ENCODE measurements at places on chromosomes 3 and 15.

- DNase-seq: no peak
Measured at GRCh38 chr3:39296197-39297077, 16.6 kb upstream of the CX3CR1 start.

DNA sequence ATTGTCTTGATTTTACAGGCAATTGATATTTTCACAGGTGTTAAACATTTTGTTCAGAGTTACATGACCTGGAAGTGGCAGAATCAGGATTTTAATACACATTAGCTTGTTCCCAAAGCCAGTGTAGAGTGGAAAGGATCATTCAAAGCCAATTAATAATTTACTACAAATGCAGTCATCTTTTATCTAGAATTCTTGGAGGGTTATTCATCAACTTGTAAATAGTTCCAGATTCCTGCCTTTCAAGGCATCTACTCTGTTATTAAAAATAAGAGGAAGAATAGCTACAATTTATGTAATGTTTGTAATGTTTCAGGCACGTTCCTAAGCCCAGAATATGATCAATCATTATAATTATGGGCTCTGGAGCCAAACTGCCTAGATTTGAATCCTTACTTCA is 358.5 kb downstream of the ZNF385D start:
- DNase-seq: no peak

GRCh38 chr3:101842935-101843330 is 6.4 kb upstream of the NFKBIZ start:
- no peak for DNase-seq

DNA sequence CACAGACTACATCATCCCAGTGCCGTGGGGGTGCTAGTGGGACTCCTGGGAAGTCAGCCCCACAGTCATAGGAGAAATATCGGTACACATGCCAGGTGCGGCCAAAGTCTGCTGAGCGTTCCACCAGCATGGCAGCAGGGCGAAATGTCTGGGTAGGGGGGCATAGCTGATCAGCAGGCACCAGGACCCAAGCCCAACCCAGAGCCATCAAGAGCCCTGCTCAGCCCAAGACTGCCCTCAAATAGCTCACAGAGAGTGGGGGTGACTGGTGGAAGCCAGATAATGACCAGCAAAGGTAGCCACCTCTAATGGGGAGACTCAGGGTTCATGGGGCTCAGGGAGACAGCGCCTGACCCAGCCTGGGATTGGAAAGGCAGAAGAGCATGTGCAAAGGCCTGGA is 1.3 kb downstream of the LAMB2 start:
- no peak for DNase-seq

- no peak for DNase-seq
Measured at GRCh38 chr3:129230311-129231019, 18.9 kb upstream of the COPG1 start.

- DNase-seq: no peak
Measured at GRCh38 chr3:11019116-11019819, 26.7 kb downstream of the SLC6A1 start.

GRCh38 chr3:58580826-58581327 is 3.7 kb upstream of the FAM107A start:
- no peak for DNase-seq

DNA sequence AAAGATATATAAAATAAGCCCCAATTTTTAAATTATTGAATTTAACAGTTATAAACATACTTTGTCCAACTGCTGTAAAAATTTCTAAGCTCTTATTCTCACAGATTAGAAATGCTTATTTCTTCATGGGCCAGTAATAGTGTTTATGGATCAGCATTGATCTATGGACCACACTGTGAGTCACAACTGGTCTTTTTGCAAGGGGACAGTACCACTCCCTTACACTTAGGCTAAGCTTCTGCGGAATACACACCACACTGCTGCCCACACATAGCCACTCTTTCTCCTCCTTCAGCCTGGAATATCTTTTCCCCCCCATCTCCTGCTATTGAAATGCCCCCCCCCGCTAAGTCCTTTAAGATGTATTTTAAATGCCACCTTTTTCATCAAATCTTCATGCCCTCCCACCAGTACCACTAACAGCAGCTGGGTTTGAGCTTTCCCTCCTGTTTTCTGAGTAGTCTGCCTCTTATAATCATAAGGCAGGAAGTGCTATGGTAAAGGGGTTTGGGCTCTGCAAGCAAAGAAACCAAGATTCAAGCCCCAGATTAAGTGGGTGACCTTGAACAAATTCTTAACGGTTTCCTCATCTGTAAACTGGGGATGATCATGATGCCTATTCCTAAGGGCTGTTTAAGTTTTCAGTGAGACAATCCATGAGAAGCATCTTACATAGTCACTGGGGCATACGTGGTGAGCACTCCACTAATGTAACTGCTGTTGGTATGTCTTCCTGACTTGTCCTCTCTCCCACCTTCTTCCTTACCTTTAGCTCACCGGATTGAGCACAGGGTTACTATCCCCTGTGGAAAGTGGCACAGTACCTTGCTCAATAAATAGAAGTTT is 69.2 kb downstream of the DCUN1D1 start:
- no peak for DNase-seq

DNA sequence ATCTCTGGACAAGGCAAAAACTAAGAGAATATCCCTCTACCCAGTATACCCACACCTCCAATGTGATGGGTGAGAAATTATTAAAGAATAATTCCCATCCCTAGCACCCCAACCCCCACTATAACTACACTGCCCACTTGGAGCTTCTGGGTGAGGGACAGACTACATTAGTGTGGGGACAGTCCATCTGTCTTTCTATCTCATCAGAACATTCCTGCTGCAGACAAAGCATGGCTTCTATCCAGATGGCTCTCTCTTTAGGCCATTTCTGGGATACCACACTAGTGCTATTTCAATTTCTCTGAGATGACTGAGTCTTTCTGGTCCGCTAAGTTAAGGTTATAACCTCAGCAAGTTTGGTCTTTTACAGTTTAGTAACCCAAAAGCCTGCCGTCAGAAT is 6.6 kb downstream of the CSNK1G1 start:
- no peak for DNase-seq

GRCh38 chr3:152461460-152461859 is 192.7 kb downstream of the MBNL1 start:
- no peak for DNase-seq

GRCh38 chr3:73332558-73332957 is 271.1 kb downstream of the EBLN2 start:
- DNase-seq: no peak

GRCh38 chr3:48409291-48410201 is 20.3 kb downstream of the PLXNB1 start:
- no peak for DNase-seq

DNA sequence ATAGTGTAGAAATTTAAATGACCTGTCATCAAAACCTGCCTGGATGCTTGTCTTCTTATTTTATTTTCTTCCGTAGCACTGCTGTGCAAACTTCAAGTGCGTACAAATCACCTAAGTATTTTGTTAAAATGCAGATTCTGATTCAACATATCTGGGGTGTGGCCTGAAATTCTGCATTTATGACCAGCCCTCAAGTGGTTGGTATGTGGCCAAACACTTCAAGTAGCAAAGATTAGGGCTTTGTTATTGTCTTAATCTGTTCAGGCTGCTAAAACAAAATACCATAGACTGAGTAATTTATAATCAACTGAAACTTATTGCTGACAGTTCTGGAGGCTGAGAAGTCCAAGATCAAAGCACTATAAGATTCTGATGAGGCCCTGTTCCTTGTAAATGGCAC is 97.6 kb upstream of the LRRC3B start:
- no peak for DNase-seq

DNA sequence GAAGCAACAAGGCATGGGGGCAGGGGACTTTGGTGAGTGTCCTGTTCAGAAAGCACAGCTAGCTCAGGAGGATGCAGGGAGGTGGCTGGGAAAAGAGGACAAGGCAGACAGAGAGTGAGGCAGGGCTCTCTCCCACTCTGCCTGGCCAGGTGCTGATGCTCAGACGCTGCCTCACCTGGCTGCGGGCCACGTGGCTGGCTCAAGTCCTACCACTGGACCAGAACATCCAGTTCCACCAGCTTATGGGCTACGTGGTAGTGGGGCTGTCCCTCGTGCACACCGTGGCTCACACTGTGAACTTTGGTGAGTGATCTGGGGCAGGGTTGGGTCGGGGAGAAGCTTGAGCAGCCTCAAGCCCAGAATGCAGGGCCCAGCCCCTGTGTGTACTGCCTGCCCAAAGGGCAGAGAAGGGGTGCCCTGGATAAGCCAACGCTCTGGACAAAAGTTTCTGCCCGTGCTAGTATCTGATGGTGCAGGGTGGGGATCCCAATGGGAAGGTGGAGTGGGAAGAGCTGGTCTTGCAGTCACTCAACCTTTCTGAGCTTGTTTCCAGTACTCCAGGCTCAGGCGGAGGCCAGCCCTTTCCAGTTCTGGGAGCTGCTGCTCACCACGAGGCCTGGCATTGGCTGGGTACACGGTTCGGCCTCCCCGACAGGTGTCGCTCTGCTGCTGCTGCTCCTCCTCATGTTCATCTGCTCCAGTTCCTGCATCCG is 20.9 kb downstream of the NOX5 start:
- DNase-seq: no peak

- no peak for DNase-seq
Measured at GRCh38 chr15:66679061-66679656, 22.9 kb upstream of the SMAD6 start.

DNA sequence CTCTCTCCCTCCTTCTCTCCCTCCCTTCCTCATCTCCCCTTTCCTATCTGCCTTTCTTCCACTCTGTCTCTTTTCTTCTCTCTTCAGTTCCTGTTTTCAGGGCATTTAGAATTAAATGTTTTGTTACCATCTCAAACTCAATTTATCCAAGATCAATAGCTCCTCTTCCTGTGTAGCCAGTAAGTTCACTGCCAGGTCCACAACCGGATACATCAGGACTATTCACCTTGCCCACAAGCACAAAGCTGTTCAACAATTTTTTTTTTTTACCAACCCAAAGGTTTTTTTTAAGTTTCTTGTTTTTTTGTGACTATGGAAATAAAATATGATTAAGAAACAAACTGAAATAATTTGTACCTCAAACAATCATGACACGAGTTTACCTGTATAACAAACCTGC is 26.1 kb downstream of the FBN1 start:
- DNase-seq: no peak

- no peak for DNase-seq
Measured at GRCh38 chr3:126777366-126777765, 73.3 kb downstream of the CHCHD6 start.

- no peak for DNase-seq
Measured at GRCh38 chr3:35224565-35225295, 414.6 kb upstream of the ARPP21 start.

DNA sequence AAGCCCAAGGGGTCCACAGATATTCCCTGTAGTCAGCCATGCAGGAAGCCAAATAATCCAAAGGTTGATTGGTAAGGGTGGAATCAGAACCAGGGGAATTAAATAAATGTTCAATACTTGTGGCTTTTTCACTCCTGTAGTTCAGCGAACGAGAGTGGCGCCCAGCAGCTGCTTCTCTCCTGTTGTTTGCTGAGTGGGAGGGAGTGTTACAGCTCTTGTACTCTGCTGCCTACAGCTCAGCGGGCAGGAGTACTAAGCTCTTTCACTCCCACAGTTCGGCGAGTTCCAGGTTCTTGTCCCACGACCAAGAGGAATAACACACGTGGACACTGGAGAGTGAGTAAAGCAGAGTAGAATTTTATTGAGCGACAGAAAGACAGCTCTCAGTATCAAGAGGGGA is 105.9 kb downstream of the MOBP start:
- DNase-seq: no peak

- DNase-seq: no peak
Measured at GRCh38 chr15:38992506-38992905, 427.9 kb upstream of the RASGRP1 start.

GRCh38 chr3:72682936-72683452 is 165.3 kb downstream of the SHQ1 start:
- no peak for DNase-seq

GRCh38 chr3:77489216-77489615 is 449.3 kb downstream of the ROBO2 start:
- DNase-seq: no peak

DNA sequence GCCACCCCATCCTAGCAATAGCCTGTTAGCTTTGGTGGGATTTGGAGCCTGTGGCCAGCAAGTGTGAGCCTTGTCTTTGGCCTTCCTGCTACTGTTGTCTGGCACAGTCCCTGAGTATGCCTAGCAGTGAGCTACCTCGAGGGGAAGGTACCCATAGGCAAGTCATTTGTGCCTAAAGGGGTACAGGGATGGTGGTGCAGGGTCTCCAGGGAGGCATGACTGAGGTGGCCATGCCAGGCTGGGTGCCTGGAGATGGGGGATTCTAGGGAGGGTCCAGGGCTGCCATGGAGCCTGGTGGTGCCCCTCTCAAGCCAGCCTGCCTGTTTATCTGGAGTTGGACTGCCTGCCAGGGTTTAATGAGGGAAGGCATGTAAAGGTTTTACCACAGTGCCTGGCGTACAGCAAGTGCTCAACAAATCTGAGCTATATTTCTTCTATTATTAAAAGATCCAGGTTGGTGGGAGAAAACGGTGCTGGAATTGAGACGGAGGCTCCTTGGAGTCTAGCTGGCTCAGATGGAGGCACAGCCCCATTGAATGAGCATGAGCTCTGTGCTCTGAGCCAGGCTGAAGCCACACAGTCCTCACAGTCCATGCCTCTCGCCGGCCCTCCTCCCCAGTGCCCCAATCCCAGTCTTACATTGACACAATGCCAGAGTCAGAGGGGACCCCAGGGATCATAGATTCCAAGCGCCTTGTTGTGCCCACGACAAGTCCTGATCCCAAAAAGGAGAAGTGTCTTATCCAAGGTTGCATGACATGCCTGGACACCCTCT is 76.2 kb downstream of the CORO2B start:
- no peak for DNase-seq

DNA sequence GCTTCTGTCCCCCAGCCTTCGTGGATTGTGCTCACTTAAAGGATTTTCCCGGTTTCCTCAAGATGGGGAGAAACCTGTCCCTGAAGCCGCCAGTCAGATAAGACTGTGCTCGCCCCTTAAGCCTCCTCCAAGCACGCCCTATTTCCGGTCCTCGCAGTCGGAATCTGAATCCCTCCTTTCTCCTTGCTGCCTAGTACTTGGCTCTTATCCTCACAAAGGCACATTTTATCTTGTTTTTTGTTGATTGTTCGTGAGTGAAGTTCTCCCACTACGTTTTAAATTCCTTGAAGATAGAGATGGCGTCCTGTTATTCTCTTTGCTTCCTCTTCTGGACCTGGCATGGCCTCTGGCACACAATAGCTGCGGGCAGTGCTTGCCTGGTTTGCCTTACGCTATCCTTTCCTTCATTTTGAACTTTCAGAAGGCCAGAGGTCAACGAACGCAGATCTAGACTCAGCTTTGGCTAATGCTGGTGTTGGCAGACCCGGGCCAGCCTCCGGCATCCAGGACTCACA is 1.7 kb downstream of the CLDN11 start:
- DNase-seq: no peak

GRCh38 chr3:97009427-97010019 is 195.1 kb downstream of the EPHA6 start:
- DNase-seq: peak; percentile 24

DNA sequence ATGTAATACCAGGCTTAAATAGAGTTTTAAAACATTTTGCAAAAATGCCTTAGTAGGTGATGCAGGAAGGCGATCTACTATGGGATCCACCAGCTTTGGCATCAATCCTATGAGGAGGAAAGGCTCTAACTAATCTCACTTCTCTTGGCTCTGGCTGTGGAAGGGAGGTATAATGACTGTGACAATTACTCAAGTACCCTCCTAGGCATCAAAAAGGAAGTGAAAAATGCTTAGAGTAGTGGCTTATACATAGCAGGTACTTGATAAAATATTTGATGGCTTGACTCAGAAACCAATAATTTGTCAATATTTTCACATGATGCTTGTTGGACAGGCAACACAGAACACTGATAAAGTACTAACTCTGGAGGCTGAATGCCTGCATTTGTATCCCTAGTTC is 34.1 kb upstream of the SERPINI2 start:
- DNase-seq: no peak

Data from right hindlimb (tissue), 1 donor.